K562 (cell line): ENCODE measurements at places on chromosomes 1 and 21.

DNA sequence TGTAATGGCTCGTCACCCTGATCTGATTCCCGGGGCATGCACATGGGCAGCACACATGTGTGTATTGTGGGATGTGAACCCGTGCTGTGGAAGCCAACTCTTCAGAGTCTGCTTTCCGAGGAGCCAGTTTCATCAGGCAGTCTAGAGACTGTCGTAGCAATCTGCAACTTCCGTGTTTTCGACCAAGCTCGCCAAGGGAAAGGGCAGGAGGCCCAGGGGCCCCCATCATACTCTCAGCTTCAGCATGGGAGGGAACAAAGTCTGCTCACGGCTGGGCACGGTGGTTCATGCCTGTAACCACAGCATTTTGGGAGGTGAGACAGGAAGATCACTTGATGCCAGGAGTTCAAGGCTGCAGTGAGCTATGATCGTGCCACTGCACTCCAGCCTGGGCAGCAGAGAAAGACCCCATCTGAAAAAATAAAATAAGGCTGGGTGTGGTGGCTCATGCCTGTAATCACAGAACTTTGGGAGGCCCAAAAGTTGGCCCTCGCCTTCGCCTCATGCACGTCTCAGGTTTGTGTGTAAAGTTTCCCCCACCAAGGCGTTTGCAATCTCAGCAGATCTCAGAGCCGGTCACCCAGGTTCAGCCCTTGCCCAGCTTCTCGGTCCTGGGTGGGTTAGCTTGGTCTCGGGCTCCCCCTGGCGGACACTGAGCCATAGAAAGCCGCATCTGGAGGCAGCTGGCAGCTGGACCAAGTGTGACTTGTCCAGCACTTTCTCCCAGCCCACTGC is 48.5 kb upstream of the SLC25A33 start:
- no peak overlapping the region for H3K27ac ChIP-seq
- H3K4me1 ChIP-seq, result peaks cover 4% of the 10 kb centered on the region; the same call in 1 of the 3 replicates
- no peak overlapping the region for H3K4me3 ChIP-seq
- peaks cover 59% of the 10 kb centered on the region for H3K27me3 ChIP-seq

- no peaks in the 10 kb centered on the region; the same call in 2 of the 3 replicates for H3K36me3 ChIP-seq
- H3K27ac ChIP-seq, result peak overlapping the region; percentile 93
- DNase-seq, result peak; percentile 95
- peak overlapping the region; percentile 77 for H3K4me3 ChIP-seq
Measured at GRCh38 chr21:44012474-44013379, 618 bp downstream of the TRAPPC10 start.

GRCh38 chr1:71324671-71325267 is 243.9 kb upstream of the ZRANB2 start:
- no peaks in the 10 kb centered on the region for H3K4me1 ChIP-seq
- no peak for DNase-seq
- no peak overlapping the region for H3K4me3 ChIP-seq
- no peaks in the 10 kb centered on the region for H3K36me3 ChIP-seq

GRCh38 chr1:238457610-238458009 is 566.9 kb upstream of the ZP4 start:
- no peaks in the 10 kb centered on the region for H3K36me3 ChIP-seq
- no peaks in the 10 kb centered on the region for H3K27me3 ChIP-seq
- H3K4me1 ChIP-seq, result no peaks in the 10 kb centered on the region
- H3K4me3 ChIP-seq, result no peak overlapping the region
- no peak overlapping the region for H3K27ac ChIP-seq
